ENCODE measurements at places on chromosomes 12 and 14.

- no peak for DNase-seq
Measured at GRCh38 chr14:98156411-98156810, 1115.6 kb downstream of the BCL11B start.

- no peak for DNase-seq
Measured at GRCh38 chr12:93166541-93167307, 211.0 kb upstream of the NUDT4 start.

DNA sequence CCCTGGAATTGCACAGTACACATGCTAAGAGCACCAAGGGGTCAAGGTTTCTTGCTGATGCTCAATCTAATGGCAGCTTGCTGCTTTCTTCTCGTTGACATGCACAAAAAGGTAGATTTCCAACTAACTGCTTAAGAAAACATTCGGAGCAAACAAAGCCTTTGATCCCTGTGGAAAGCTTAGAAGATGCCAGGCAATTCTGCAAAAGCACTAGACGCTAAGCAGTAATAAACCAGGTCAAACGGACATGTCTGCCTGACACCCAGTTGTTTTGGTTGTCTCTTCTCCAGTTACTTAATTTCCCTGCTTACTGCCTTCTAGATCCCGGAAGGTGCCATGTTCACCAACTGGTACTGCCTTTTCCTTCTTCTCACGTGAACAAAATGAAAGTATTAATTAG is 100.5 kb upstream of the TMCC3 start:
- DNase-seq, result no peak

- no peak for DNase-seq
Measured at GRCh38 chr14:33689680-33690079, 261.2 kb downstream of the EGLN3 start.

- DNase-seq, result peak; percentile 64
Measured at GRCh38 chr12:94263011-94263811, 114.8 kb downstream of the PLXNC1 start.

- no peak for DNase-seq
Measured at GRCh38 chr12:29220632-29221336, 71.7 kb downstream of the FAR2 start.

DNA sequence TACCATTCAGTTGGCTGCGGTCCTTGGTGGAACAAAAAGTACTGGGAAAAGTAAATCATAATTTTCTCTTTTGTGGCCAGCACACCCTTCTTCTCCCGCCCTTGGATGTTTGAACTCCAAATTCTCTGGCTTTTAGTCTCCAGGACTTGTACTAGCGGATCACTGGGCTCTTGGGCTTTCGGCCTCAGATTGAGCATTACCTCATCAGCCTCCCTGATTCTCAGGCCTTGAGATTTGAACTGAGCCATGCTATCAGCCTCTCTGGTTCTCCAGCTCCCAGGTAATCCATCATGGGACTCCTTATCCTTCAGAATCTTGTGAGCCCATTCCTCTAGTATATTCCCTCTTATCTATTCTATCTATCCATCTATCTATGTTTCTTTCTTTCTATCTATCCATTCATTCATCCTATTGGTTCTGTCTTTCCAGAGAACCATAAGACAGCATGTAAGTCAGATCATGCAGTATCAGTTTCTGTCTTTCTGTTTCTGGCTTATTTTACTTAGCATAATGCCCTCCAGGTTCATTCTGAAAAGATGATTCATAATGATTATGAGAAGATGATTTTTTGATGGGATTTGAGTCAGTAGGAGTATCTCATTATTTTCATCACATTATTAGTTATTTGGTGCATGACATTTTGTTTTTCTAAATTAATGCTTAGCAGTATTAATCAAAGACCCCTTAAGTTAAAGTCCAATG is 814.9 kb downstream of the LRFN5 start:
- no peak for DNase-seq

DNA sequence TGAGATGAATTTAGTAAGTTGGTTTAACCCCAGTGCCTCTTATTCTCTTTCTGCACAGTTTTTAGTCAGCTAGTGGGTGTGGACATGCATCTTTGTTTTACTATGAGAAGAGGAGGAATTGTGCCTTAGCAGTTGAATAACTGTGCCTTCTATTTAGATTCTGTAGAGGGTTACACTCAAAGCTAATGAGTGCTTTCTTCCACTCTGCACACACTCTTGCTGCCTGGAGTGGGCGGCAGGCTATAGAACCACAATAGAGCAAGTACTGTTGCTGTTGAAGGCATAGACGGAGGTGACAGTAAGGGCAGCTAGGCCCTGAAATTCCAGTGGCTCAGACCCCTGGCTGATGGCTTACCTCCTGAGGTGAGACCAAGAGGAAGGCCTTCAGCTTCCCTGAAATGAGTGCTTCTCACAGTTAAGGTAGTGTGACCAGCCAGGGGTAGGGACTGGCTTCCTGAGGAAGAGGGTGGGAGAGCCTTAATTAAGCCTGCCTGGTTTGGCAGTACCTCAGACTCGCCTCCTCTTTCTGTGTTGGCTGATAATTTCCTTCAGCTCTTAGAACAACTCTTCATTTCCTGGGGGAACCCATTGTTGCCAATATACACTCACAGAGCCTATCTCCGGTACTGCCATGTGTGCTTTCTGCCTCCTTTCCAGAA is 24.7 kb downstream of the SUSD6 start:
- no peak for DNase-seq

GRCh38 chr12:14239350-14239934 is 126.0 kb upstream of the ATF7IP start:
- DNase-seq, result no peak

- no peak for DNase-seq
Measured at GRCh38 chr12:44314007-44314500, 478.2 kb downstream of the TMEM117 start.

DNA sequence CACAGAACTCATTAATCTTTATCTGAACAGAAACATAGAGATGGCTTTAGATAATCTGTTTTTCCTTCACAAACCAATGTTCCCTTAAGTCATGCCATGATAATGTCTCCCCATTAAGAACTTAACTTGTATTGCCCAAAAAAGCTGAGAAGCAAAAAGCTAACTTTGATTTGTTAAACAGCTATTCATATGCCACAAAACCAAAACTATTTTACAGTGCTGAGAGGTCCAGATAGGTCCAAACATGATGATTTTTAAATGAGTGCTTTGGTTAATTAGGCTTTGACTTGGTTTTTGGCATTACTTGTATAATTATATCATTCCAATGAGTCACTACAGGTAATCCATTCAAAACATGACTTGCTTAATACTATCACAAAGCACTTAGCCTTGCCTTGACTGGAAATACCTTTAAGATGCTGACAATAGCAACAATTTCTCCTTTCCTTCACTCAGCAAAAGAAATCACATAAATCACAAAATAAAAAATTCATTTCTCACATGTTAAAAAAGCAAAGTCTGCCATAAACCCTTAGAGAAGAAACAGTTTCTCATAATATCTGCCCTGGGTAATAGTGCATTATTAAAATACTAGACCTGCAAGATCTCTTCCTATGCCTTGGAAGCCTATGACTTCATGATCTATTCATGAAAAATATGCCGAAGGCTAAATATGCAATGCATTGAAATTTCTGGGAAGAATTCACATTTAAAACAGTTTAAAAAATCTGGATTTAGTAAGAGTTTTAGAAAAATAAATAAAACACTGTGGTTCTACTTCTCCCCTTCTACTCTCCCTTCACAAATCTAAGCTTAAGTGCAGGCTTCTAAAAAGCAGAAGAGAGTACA is 52.0 kb upstream of the SAV1 start:
- no peak for DNase-seq

DNA sequence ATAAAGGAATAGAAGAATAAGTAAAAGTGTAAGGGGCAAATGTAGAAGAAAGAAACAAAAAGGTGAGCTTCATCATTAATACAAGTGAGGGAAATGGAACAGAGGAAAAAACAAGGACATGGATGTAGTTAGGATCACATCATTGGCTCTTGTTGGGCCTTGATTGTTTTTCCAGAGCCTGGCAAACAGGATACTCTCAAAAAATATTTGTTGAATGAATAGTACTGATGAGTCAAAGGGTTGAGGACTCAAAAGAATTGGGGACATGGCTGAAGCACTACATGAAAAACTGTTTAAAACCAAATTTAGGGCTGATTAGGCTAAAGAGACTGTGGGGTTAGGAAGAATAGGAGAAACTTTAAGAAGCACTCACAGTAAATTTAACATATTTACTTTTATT is 11.4 kb upstream of the SRP54 start:
- no peak for DNase-seq

DNA sequence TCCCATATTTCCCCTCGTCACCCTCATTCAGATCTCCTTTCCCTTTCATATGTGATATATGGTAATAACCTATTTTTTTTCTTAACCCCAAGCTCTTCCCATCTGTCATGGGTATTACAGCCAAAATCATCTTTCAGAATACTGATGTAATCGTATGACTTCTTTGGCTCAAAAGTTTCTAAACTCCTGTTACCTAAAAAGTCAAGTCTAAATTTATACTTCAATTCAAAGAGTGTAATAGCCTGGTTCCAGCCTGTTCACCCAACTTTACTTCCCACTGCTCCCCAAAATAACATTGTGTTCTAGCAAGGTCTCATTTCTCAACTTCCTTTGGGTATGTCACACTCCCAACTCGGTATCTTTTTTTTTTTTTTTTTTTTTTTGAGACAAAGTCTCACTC is 48.5 kb downstream of the TBK1 start:
- no peak for DNase-seq

- no peak for DNase-seq
Measured at GRCh38 chr12:51525518-51525917, 65.5 kb upstream of the SCN8A start.

DNA sequence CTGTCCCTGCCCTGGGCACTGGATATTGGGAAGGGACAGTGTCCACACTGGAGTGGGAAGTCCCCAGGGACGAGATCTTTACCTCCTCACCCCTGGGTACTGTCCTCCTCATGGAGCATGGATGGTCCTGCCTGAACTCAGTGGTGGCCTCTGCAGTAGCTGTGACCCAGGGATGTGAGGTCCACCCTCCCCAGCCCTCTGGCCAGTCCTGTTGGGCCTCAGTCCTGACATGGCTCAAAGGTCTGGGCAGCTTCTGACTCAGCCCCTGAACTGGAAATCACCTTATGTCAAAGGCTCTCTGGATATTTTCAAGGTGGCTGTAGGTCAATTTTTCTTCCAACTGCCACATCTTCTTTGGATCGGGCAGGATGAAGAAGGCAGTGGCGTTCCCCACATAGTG is 24.4 kb downstream of the SERPINA1 start:
- DNase-seq, result no peak

DNA sequence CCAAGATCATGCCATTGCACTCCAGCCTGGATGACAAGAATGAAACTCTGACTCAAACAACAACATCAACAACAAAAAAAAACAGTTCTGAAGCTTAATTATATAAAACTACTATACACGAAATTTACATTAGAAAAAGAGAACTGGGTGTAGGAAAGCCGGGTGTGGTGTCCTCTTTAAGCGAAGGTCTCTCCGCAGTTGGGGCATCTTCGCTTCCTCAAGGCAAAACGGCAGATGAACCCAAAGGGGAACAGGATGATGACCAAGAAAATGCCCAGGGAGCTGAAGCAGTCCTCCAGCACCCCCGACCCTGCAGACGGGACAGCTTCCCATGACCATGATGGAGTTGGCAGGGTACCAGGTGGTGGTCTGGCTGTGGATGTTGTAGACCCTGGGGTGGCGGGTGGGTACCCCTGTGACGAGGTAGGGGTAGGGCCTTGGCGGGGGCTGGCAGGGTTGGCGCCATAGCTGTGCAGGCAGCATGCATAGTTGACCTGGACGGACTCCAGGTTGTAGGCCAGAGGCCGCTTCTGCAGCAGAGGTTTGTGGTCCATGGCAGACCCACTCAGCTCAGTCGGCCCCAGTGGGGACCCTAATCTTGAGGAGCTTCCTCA is 18.2 kb upstream of the BCAT1 start:
- DNase-seq, result no peak

GRCh38 chr12:115752913-115753726 is 524.4 kb downstream of the MED13L start:
- DNase-seq, result no peak

DNA sequence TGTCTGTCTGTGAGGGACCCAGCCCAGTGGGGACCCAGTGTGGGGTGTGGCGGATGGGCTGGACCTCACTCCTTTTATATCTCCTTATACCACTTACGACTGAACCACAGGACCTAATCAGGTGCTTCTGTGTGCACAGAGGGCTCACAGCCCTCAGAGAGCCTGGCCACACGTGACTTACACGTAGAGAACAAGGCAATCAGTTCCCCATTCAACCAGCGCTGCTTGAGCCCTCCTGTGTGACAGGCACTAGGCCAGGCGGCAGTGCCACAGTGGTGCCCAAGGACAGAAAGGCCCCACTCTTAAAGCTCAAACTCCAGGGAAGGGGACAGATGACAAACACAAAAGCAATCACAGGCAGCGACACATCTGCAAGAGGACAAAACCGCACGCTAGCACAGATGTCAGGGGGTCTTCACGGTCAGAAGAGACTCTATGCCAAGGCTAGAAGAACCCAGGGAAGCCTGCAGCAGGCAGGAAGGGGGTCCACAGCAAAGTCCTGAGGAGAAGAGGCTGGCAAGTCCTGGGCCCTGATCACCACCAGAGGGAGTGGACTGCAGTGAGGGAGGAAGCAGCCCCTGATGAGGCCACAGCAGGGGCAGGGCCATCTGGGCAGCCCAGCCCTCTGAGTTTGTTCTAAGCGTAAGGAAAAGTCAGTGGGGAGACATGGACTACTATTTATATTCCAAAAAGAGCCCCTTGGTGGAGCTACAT is 39.3 kb downstream of the SETD3 start:
- no peak for DNase-seq

DNA sequence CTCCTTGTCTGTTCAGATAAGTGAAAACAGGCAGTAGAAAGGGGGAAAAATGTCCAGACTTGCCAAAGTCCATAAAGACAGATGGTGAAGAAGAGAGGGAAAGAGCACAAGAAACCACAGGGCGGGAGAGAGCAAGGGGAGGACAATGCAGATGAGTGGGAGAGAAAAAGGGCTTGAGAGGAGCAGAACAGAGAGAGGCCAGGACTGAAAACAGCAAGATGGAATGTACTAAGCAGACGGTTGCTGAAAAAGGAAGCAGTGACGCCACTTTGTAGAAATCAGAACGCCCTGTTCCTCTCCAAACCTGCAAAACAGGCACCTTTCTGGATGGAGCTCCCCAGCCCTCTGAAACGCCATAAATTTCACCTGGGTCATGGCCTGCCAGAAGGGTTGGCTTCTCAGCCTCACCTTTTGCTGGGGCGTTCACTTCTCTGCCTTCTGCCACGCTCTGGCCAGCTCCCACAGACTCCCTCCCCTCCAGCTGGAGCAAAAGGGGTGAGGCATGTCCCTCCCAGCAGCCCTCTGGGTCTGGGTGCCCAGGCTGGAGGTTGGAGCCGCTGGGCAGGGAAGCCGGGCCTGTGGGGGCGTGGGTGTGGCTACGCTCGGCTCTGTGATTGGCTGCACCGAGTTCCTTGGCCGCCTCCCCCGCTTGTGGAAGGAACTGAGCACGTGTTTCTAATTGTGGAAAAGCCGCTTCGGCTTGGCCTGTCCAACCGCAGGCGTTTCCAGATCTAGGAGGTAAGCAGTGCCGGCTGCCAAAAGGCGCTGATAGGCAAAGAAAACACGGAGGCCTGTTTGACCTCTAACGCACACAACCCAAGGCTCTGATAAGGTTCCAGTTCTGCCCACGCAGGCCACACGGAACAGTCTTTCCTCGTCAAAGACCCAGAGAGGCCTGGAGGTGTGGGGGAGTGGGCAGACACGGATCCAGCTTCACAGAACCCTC is 29.3 kb downstream of the SLC7A8 start:
- no peak for DNase-seq
